ENCODE measurements at places on chromosomes 1 and 21. TPM values are rescaled to one million over a fixed set of nuclear protein-coding genes. Genes with fewer than 3 reads are reported as not detected.

- H3K4me3 ChIP-seq = peak within 1 kb of the TSS; percentile 68
- H3K27ac ChIP-seq = peak within 1 kb of the TSS; percentile 64
- H3K36me3 ChIP-seq = no peaks in the 10 kb centered on the region
- H3K27me3 ChIP-seq = no peaks in the 10 kb centered on the region
- no peaks in the 10 kb centered on the region for H3K4me1 ChIP-seq
Observed at GRCh38 chr1:153678519-153679336, at the start of gene NPR1. Gene NPR1 (plus strand): TSS chr1:153678688. CDS start chr1:153679109, 421 bp downstream.

GRCh38 chr1:104946558-104947210 lies 1197.0 kb downstream of the AMY1C start:
- H3K36me3 ChIP-seq = no peaks in the 10 kb centered on the region
- no peak overlapping the region for H3K4me3 ChIP-seq
- no peak overlapping the region for H3K27ac ChIP-seq
- no peaks in the 10 kb centered on the region for H3K4me1 ChIP-seq
- DNase-seq = no peak

AKT3 gene
- total RNA-seq = 31.2 TPM

PLA2G2A gene
- total RNA-seq = 185 TPM

OR10J1 gene
- not detected for total RNA-seq

LCE2B gene
- total RNA-seq = not detected

GRCh38 chr1:185166106-185166505 lies 9.1 kb downstream of the SWT1 start:
- no peaks in the 10 kb centered on the region for H3K4me1 ChIP-seq
- no peak for DNase-seq
- H3K36me3 ChIP-seq = peaks cover 19% of the 10 kb centered on the region
- H3K27me3 ChIP-seq = no peaks in the 10 kb centered on the region
- H3K4me3 ChIP-seq = no peak overlapping the region

S100A9 gene
- total RNA-seq = 199 TPM

SAMD13 gene
- total RNA-seq = 1.1 TPM

STIL gene
- total RNA-seq = 0.31 TPM

RNF223 gene
- not detected for total RNA-seq

GRCh38 chr1:205775015-205775716 lies at the start of gene RAB29:
Gene RAB29 (minus strand): TSS chr1:205775482. CDS start chr1:205774956, 526 bp downstream.
- no peaks in the 10 kb centered on the region for H3K4me1 ChIP-seq
- peaks cover 4% of the 10 kb centered on the region for H3K36me3 ChIP-seq
- DNase-seq = peak; percentile 90
- peak within 1 kb of the TSS; percentile 66 for H3K27ac ChIP-seq
- no peaks in the 10 kb centered on the region for H3K27me3 ChIP-seq

GRCh38 chr1:27789540-27790041 lies 16.6 kb downstream of the STX12 start:
- peaks cover 37% of the 10 kb centered on the region for H3K4me1 ChIP-seq
- DNase-seq = no peak
- H3K4me3 ChIP-seq = no peak overlapping the region
- H3K27ac ChIP-seq = peak overlapping the region; percentile 40

- H3K4me3 ChIP-seq = no peak overlapping the region
- no peaks in the 10 kb centered on the region for H3K36me3 ChIP-seq
- no peaks in the 10 kb centered on the region for H3K4me1 ChIP-seq
- no peaks in the 10 kb centered on the region for H3K27me3 ChIP-seq
- no peak for DNase-seq
Observed at GRCh38 chr1:165581926-165582325, 38.1 kb downstream of the LRRC52 start.

CLEC20A gene
- total RNA-seq = 0.48 TPM

GRCh38 chr1:172477216-172477615 lies 33.3 kb upstream of the PIGC start:
- no peaks in the 10 kb centered on the region for H3K27me3 ChIP-seq
- no peaks in the 10 kb centered on the region for H3K4me1 ChIP-seq

HSD3B2 gene
- total RNA-seq = not detected

All from right atrium auricular region (tissue), 2 donors.